ENCODE measurements at places on chromosomes 11 and 22. TPM values are rescaled to one million over a fixed set of nuclear protein-coding genes. Genes with fewer than 3 reads are reported as not detected.

Gene SLC43A3
- 3.0 TPM for polyA plus RNA-seq

Gene OTOG
- polyA plus RNA-seq: not detected

Gene RTN4R
- polyA plus RNA-seq: 2.7 TPM

Gene OR8H1
- not detected for polyA plus RNA-seq

Gene OR52I2
- not detected for polyA plus RNA-seq

Gene CREB3L1
- polyA plus RNA-seq: not detected

Gene LSP1
- polyA plus RNA-seq: 6.2 TPM

Gene SHISAL1
- 2.0 TPM for polyA plus RNA-seq

Gene LGALS1
- polyA plus RNA-seq: 228 TPM

Gene FOLR2
- polyA plus RNA-seq: not detected

Measured in Purkinje cell (primary cell).